ENCODE measurements at places on chromosomes 16 and 17. TPM values are rescaled to one million over a fixed set of nuclear protein-coding genes. Genes with fewer than 3 reads are reported as not detected.

The ATP2A1 gene
- total RNA-seq, result 0.24 TPM

The SHPK gene
- total RNA-seq, result 10.5 TPM

The ZG16 gene
- not detected for total RNA-seq

- H3K36me3 ChIP-seq, result no peaks in the 10 kb centered on the region
- H3K27me3 ChIP-seq, result no peaks in the 10 kb centered on the region
These were observed 943 bp downstream of the CNTROB start for GRCh38 chr17:7932949-7933348.

The KIF2B gene
- total RNA-seq, result not detected

Measured in ovary (tissue), 10 donors.